ENCODE measurements at places on chromosomes 5 and 9.

DNA sequence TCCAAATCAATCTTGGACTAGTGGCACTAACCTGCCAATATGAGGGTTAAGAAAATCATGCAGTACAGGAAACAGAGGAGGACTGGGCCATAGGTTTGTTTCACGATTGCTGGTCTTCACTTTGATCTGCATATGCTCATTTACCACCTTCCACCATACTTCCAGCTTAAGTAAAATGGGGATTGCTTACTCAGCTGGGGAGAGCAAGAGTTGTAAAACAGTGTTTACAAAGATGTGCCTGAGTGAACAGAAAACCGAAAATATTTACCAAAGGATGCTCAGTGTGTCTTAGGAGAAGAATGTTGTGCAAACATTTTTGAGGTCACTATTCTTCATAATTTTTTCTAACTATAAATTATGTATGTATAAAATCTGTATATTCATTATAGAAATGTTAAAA is 65.1 kb upstream of the DNAH5 start:
- DNase-seq: no peak

- no peak for DNase-seq
Measured at GRCh38 chr9:34686231-34686630, 4.8 kb downstream of the CCL19 start.

DNA sequence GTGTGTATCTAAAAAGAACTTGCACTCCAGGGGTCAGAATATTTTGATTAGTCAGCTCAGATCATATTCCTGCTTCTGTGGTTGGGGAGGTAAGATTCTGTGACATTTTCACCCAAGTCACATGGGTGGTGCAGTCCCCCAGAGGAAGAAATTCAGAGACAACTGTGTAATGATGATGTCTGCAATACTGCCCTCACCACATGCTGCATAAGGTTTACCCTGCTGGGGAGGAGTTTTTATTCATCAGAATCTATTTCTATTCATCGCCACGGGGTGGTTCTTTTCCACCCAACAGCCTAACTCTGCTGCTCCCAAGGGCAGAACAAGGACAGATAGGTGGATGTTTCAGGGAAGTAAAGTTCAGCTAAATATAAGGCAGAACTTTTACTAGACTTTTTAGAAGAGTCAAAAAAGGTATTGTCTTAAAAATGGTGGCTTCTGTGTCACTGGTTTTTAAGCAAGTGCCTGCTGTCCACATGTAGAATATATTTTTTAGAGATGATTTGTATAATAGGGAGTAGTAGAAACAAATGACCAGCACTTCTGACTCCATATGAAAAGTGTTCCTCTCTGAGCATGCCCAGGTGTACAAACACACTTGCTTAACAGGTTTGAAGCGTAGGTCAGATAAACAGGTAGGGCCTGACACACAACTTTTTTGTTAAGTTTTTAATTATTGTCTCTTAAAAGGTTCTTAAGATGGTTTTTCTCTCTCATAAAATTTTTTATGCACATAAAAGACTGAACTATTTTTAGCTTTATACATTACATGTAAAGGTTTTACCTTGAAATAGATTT is 352.7 kb downstream of the LRRC70 start:
- no peak for DNase-seq

DNA sequence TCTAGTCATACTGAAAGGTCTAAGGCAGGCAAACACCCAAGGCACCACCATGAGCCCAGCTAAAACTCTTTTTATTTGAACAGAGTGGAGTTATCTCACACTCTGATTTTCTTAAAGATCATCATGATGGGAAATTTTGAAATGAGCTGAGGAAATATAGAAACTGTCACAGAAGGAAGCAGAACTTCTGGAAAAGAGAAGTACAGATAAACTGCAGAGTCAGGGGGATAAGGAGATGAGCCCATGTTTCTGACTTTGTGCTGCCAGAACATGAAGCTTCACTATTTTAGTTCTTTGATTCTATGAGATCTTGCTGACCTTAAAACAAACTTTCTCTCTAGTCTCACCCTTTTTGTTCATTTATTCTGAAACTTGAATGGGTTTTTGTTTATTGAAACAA is 406.5 kb upstream of the EDIL3 start:
- DNase-seq: no peak

- no peak for DNase-seq
Measured at GRCh38 chr5:6832994-6833393, 119.8 kb downstream of the TENT4A start.

DNA sequence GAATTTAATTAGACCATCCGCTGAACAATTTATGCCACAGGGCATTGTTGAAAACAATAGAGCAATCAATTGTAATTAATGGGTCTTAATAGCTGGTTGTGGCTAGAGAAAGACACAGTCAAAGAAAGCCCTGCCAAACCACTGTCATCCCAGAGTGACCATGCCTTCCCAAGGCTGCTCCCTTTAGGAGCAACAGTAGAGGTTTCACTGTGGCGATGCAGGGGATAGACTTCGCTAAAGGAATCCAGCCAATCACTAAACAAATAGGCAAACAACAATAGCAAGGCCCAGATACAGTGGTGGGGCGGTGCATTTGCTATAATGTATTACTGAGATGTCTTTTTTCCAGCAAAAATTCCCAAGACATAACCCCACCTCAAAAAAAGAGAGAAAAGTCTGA is 87.8 kb upstream of the SLC27A6 start:
- DNase-seq: no peak

GRCh38 chr5:81761270-81761669 is 10.4 kb upstream of the SSBP2 start:
- DNase-seq: no peak

- DNase-seq: no peak
Measured at GRCh38 chr5:143030349-143030748, 260.2 kb downstream of the ARHGAP26 start.

DNA sequence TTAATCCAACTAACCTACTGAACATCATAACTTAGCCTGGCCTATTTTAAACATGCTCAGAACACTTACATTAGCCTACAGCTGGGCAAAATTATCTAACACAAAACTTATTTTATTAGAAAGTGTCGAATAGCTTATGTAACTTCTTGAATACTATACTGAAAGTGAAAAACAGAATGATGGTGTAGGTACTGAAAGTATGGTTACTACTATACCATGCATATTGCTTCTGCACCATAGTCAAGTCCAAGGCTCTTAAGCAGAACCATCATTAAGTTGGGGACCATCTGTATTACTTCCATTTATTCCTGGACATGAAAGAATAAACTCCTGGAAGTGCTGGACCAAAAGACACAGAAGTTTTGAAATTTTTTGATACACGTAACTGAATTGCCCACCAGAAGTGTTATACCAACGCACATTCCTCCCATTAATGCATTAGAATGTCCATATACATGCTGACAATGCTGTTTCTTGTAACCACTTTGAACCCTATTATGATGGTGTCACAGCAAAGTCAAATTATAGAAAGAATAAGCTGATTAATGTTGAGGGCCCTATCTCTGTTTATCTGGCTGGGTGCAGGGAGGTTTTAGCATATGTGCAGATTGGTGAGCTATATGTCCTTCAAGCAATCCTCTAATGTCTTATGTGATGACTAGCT is 375.7 kb downstream of the ACTL7B start:
- DNase-seq: no peak

DNA sequence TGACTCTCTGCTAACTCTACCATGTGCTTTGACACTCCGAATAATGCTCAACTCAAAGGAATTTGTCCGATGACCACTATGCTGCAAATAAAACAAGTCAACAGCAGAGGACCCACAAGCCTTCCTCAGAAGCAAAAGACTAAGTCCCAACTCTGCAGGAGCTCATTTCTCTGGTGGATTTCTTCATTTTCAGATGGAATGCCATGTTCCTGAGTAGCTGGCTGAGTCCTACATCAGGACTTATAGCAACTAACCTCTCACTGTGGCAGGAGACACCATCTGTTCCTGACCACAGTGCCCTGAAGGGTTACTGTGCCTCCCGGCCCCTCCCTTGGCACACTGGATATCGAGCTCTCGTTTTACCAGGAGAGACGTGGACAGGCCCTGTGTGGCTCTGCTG is 20.8 kb downstream of the LHFPL2 start:
- no peak for DNase-seq

DNA sequence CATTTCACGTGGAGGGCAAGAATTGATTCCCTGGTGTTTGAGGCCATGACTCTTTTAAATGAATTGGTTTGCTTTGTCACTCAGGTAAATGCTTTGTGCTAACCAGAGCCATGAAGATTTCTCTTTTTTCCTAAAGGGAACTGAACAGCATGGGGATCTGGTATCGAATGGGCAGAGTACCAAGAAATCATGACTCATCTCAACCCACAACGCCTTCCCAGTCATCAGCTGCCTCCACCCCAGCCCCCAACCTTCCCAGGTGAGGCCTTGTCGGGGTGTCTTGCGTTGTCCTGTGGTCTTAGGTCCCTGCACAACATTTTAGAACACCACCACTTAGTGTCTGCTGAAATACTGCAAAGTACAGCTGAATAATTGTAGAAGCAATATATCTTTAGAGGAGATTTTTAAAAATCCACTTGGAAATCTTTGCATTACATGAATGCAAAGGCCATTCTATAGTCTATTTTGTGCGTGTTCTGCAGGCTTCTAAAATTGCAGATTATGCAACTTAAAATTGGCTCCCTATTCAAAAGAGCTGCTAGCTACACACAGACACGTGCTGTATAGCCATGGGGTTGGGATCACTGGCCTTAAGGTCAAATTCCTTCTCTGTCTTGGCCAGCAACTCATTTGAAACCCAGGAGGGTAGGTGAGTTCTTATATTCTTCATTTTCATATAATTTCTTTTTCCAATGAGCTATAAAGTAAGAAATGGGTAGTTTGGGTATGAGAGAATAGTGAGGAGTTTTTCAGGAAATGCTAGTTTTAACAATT is 69.0 kb downstream of the MVB12B start:
- DNase-seq: no peak

DNA sequence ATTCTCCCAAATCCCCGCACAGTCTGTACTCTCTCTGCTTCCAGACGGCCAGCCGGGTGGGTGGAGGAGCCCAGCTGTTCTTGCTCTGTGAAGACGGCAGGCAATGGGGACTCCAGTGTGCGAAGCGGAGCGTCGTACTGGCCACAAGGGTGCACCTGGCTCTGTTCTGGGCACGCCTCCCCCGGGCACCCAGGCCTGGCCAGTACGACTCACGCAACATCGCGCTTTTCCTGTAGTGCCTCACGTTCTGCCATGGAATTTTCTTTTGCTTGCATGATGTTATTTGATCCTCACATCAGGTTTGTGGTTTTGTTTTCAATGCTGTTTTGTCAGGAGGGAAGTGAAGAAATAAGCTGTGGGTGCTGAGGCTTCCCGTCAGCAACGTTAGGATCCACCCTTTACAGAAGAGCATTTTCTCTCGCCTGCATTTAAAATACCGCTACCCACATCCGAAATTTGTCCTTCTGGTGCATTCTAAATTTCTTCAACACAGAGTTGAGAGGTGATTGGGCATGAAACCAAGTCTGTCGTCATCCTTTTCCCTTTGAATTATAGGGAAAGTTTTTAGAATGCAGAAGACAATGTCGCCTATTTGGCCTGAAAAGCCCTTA is 311.7 kb downstream of the TRIM36 start:
- DNase-seq: no peak

- no peak for DNase-seq
Measured at GRCh38 chr5:135423846-135424168, 23.3 kb downstream of the DCANP1 start.
